ENCODE measurements at places on chromosomes 1 and 21. TPM values are rescaled to one million over a fixed set of nuclear protein-coding genes. Genes with fewer than 3 reads are reported as not detected.
A peak's percentile ranks its signal among the peaks of the same experiment; 100 is the strongest.

The IL24 gene
- polyA plus RNA-seq = 0.38 TPM

DNA sequence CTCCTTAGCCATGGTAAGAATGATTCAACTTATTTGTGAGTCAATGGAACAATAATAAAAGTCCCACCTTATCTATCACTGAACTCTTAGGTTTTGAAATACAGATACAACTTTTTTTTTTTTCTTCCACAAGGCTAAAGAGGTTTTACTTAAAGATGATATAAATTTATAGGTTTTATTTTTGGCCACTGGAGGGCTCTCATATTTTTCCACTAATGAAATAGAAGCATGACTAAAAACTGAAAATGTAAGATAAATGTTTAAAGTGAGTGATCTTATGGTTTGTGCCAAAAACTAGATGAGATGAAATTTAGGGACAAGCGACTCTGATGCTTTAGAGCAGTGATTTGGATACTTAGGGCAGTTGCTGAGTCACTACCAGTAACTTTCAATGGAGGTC lies 499.0 kb downstream of the NUF2 start:
- no peak for DNase-seq

DNA sequence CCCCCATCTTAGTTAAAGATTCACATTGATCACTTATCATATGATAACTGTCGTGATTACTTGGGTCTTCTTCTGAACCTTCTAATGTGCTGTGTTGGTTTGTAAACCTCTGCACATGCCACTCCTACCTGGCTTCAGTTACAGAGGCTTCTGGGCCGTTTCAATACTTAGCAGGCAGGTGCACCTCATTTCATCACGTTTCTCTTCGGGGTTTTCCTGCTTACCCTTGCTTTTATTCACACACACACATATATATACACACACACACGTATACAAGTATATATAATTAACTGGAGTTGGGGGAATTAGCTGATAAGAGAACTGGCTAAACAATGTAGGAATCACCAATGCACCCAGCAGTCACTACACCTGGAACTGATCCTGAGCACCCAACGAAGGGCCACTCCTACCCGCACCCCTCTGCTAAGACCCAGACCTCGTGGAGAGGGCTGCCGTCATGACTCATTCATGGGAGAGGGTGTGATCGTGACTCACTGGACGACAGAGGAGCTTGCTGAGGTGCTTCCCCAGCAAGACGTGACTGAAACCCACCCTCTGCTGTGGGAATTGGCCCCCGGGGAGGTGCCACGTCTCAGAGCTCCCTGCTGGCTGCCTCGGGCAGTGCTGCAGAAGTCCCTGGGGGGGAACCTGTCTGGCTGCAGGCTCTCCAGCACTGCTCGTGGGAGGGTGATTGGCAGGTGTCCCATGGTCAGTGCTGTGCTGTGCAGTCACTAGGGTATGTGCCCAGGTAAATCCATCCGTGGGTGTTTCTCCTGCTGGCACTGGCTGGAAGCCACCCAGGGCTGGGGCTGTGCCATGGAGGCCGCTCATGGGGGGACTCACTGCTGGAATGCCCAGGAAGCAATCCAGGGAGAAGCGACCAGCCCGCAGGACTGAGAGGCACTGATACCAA lies 166.6 kb downstream of the DYRK1A start:
- peak; percentile 59 for DNase-seq

GRCh38 chr1:155175927-155176371 lies 2.3 kb downstream of the TRIM46 start:
- DNase-seq = no peak

The HTR6 gene
- polyA plus RNA-seq = not detected

The CITED4 gene
- 3.2 TPM for polyA plus RNA-seq

The KLHL17 gene
- 14.1 TPM for polyA plus RNA-seq

DNA sequence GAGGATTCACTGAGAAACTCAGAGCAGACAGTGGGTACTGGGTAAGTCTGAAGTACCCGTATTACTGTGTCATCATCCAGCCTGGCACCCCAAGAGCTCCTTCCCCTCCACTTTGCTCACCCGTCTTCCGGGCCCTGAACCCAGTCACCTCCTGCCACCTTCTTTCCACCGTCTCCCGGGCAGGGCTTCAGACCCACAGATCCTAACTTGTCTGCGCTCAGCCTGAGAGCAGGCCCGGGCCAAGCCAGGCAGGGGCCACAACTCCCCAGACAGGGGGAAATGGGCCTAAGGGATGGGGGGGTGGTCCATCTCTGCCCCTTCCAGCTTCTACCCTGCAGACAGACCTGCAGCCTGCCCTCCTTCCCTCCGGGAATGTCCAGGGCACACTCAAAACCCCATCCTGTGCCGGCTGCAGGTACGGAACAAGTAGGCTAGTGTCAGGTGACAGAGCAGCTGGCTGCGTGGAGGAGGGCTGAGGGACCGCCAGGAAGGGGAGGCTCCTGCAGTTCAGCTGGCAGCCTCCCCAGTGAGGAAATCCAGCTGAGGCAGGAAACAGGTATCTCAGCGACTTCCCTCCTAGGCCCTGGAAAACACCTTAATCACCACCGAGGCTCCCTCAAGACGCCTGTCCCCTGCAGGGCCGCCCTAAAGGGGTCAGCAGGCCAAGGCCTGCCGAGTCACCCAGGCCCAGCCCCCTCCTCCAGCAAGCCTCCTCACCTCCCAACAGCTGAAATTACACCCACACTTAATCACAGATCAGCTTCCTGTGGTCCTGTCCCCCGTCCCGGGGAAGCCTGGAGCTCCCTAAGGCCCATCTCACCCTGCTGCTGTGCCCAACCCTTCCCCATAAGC lies 3.5 kb downstream of the HSPG2 start:
- DNase-seq = peak; percentile 83

Data from left lung (tissue), 14 donors.